HCEC 1CT (cell line): ENCODE measurements at places on chromosomes 1 and 21.

- no peak for DNase-seq
Observed at GRCh38 chr21:42763581-42764442, 110.4 kb downstream of the PDE9A start.

DNA sequence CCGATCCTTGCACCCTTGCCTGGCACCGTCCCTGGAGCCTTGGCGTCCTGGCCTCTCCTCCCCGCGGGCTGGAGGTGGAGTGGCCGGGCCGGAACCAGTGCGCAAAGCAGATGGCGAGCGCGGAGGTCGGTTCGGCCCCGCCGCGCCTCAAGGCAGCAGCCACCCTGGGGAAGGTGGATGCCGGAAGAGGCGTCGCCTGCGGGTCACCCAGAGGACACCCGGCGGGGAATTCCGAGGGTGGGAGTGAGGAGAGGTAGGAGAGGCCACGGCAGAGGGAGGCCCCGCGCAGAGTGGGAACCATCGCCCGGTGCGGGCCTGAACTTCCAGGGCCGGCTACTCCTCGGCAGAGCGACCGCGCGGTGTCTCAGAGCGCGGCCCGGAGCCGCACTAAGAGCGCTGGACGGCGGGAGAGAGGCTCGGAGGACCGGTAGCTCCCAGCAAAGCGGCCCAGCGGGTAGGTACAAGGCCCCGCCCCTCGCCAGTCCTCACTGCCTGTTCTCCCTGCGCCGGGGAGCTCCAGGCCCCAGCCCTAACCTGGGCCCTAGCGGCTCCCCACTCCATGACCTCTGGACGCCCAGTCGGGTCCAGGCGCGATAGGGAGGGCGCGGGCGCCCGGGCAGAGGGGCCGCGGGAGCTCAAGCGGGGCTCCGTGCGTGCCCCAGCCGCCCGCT, at the start of gene RNF207:
Gene RNF207, plus strand, starts transcription at position 271 of the 671 bp plus-strand sequence. CDS start 417 bp downstream, outside the sequence.
- peak; percentile 23 for DNase-seq

DNA sequence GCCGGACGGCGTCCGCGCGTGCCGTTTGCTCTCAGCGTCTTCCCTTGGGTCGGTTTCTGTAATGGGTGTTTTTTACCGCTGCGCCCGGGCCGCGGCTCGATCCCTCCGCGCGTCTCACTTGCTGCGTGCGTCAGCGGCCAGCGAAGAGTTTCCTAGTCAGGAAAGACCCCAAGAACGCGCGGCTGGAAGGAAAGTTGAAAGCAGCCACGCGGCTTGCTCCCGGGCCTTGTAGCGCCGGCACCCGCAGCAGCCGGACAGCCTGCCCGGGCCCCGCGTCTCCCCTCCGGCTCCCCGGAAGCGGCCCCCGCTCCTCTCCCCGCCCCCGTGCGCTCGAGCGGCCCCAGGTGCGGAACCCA, 159.8 kb downstream of the RUNX1 start:
- peak; percentile 69 for DNase-seq

- no peak for DNase-seq
Observed at GRCh38 chr1:172537827-172538391, 5.0 kb downstream of the SUCO start.

DNA sequence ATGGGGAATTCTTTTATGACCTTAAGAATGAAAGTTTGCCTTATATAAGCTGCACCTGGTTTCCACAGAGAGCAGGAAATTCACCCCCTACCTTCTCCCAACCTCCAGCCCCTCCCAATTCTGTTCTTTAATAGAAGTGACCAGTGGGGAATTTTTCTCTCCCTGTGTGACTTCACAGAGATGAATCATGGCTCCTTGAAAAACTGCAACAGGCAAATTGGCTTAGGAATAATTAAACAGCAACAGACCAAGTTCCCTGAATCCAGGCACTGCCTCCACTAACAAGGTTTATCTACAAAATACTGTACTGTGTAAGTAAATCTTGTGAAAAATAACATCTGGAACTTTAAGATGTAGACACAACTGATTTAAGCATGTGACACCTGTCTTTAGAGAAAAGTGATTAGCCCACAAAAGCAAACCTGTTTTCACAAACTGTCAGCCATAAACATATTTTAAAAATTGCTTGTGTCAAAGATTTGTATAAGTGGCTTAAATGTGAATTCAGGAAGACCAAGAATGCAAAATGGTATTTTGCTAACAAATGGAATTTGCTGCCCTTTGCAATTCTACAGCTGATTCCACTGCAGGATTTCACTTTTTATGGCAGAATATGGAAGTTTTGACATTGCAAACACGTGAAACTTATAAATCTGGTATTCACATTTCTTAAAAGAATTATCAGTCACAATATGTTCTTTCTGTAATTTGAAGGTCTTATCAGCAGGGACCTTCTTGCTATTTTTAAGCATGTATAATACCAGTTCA, 54.0 kb downstream of the ALG14 start:
- peak; percentile 51 for DNase-seq

GRCh38 chr1:210342986-210343780, 14.5 kb downstream of the HHAT start:
- DNase-seq: no peak

DNA sequence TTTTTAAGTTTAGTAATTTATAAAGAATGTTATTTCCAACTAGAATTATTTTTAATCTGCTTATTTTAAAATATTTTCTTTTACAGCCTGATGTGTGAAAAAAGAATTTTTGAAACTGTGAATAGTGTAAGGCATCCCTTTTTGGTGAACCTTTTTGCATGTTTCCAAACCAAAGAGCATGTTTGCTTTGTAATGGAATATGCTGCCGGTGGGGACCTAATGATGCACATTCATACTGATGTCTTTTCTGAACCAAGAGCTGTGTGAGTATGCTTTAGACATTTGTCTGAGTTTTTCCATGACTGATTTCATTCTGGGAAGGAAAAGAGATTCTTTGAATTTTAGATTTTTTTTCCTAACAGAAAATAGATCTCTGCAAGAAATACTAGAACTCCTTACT, 77.9 kb downstream of the GTF2B start:
- DNase-seq: no peak

DNA sequence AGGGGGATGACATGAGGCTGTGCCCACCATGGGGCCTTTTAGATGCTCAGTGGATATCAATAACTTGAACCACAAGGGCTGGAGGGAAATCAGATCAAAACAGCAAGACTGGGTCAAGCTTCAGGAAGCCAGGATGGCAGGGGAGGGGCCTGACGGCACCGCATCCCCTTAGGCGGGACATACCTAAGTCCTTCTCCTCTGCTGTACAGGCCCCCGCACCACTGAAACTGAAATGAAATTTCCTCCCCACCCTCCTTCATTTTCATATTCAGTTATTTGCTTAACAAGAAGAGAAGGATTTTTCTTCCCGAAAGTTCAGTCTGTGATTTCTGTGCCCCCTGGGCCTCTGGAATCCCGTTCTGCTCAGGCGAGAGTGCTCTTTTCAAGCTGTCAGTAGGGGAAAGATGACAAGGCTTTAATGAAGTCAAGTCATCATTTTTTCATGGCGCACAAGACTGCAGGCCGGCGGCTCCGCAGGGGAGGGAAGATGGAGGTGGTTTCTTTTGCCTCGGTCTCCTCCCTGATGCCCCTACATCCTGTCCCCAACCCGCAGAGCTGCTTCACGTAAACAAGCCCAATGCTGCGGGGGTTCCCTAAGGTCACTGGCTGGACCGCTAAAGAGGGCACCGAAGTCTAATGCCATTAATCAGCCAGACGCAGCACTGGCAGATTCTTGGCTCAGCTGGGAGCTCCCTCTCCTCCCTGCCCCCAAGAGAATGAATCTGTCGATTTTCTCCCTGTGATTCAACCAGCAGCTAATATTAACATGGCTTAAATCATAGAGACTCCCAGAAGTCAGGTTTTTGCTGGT, 264.8 kb downstream of the C1orf94 start:
- no peak for DNase-seq

DNA sequence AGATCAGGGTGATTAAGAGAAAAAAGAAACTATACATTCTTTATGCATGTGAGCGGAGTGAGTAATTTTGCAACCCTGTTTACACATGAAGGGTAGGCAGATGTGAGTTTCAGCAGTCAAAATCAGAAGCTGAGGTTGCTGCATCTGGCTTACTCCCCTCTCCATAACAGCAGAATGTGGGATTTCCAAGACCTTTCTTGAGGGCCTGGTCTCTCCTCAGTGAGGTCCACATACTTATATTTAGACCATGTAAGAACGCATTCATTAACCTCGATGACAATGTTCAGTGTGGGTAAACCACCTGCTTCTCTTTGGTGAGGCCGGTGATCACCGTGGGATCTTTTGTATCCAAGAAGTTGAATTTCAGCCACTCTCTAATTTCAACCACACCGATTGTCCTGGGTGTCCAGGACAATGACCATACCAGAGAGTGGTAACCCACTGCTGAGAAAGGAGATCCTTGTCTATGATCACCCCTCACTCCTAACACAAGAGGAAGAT, 18.7 kb upstream of the RAP1A start:
- no peak for DNase-seq

DNA sequence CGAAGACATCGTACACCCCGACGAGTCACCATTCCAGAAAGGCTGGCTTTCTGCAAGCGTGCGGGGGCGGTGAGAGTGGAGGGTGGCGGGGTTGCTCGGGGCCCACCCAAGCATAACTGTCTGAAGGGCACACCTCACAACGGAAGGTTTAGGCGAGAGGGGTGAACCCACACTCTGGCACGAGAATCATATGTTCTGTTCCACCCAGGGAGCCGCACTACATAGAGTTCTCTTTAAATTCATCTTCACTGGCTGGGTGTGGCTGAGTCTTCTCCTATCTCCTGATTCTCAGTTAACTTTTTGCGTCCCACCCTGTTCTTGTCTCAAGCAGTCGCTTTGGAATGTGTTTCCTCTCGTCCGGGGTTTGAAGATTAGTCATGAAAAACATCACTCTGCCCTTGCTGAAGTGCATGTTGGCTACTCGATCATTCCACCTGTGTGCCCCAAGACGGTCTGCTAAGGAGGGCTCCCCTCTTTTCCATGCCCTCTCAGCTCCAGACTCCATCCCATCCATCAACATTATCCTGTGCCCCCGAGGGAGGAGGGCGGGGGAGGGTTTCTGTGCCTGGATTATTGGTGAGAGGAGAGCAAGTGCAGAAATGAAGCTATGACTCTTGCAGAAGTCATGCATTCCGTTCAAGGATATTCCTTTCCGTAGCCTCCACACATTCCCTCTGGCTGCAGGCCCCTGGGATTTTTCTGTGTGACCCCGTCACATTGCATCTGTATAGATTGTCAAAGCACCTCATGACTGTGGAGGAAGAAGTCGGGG, 53.5 kb upstream of the CD34 start:
- no peak for DNase-seq

- no peak for DNase-seq
Observed at GRCh38 chr1:115753830-115754229, 14.7 kb downstream of the CASQ2 start.

GRCh38 chr1:79186260-79186659, 179.7 kb upstream of the ADGRL4 start:
- DNase-seq: no peak

GRCh38 chr1:59903141-59903754, 23.3 kb downstream of the CYP2J2 start:
- no peak for DNase-seq
